ENCODE measurements at places on chromosomes 5 and 9.
A peak's percentile ranks its signal among the peaks of the same experiment; 100 is the strongest.

- H3K36me3 ChIP-seq = no peaks in the 10 kb centered on the region
- peak overlapping the region; percentile 98 for H3K27ac ChIP-seq
- H3K4me1 ChIP-seq = peaks cover 38% of the 10 kb centered on the region
- peak overlapping the region; percentile 92 for H3K4me3 ChIP-seq
- no peak for DNase-seq
- no peaks in the 10 kb centered on the region for H3K27me3 ChIP-seq
These were observed 849 bp upstream of the IFT74 start for GRCh38 chr9:26955222-26955903.

DNA sequence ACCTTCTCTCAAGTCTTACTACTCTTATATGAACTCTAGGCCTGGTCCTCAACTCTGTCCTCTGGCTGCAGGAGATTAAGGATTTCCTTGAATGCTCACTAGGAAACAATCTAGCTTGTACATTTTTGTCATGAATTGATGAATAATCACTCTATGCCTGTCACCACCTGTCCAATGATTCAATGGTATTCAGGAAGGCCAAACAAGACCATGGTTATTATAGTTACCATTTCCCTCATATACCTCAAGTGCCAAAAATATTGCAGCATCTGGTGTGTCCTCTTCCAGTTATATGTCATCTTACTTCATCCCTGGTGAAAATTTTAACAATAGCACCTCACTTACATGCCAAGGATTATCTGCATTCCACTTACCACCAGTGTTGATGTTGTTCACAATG, 179.0 kb upstream of the MOCS2 start:
- no peak overlapping the region for H3K4me3 ChIP-seq
- no peak overlapping the region for H3K27ac ChIP-seq
- H3K36me3 ChIP-seq = peaks cover 3% of the 10 kb centered on the region
- peaks cover 17% of the 10 kb centered on the region for H3K27me3 ChIP-seq
- H3K4me1 ChIP-seq = no peaks in the 10 kb centered on the region

DNA sequence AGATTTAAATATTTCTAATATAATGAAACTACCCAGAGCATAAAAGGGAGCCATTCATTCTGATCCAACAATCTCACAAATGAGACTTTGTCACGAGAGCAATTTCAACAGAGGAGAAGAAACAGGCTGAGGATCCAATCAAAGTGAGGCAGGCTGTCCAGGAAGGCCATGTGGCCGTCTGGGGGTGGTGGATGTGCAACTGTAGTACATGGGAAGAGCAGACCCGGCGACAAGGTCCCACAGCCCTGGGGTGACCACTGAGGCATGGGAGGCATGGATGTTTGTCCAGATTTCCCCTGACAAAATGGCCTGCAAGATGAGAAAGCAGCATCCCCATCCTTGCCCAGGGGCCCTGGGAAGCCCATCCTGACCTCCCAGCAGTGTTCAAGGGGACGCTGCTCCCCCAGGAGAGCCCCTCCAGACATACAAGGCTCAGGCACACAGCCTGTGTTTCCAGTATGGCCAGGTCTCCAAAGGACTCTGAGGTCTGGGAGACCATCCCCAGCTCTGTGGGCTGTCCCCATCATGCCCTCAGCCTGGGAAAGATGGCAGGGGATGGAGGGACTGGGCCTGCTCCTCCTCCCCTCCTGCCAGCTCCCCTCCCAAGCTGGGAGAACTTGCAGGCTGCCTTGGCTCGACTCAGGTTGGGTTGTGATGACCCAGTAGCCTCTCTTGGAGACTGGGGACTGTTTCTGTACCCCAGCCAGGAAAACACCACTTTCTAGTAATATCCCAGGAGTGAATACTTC, 27.5 kb upstream of the FCN2 start:
- no peak overlapping the region for H3K27ac ChIP-seq
- H3K4me3 ChIP-seq = no peak overlapping the region
- H3K27me3 ChIP-seq = peaks cover 28% of the 10 kb centered on the region
- H3K4me1 ChIP-seq = no peaks in the 10 kb centered on the region

GRCh38 chr9:112725961-112726360, 8.0 kb upstream of the INIP start:
- H3K27me3 ChIP-seq = no peaks in the 10 kb centered on the region
- no peak overlapping the region for H3K27ac ChIP-seq
- no peak overlapping the region for H3K4me3 ChIP-seq
- DNase-seq = no peak
- H3K4me1 ChIP-seq = peaks cover 12% of the 10 kb centered on the region
- H3K36me3 ChIP-seq = no peaks in the 10 kb centered on the region

GRCh38 chr9:108191065-108191464, 664.7 kb downstream of the ACTL7B start:
- no peaks in the 10 kb centered on the region for H3K36me3 ChIP-seq
- no peak for DNase-seq
- peaks cover 2% of the 10 kb centered on the region for H3K27me3 ChIP-seq
- H3K27ac ChIP-seq = no peak overlapping the region
- H3K4me3 ChIP-seq = no peak overlapping the region

DNA sequence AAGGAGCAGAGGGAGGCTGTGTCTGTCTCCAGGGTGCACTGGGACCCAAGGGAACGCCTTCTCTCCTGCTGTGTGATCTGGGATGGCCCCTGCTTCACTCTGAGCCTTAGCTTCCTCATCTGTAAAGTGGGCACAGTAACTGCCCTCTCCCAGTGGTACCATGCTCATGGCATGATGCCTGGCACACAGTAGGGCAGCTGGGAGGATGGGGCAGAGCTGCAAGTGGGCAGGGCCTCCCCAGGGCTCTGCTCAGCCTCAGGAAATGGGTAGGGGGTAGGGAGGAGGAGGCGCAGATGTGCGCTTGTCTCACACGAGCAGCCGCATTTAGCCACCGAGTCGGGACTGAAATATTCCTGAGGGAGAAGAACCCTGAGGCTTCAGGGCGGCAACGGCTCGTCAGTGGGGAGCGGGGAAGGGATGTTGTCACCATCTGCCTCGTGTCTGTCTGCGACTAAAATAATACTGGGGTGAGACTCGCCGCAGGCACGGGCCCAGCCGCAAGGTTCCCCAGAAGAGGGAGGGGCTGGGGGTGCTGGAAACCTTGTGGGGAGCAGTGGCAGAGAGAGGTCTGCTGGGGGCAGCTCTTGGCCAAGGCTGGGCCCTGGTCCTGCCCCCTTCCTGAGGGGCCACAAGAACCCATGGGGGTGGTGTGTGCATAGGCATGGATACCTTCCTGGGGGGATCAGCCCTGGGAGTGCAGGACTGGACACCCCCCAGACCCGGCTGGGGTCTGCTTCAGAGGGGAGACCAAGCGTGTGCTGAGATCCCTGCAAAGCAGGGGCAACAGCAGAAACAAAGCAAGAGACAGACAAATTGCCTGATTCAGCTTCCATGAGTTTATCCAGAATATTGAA, 55.2 kb upstream of the PSD2 start:
- no peak for DNase-seq
- H3K27ac ChIP-seq = no peak overlapping the region
- peaks cover 16% of the 10 kb centered on the region for H3K4me1 ChIP-seq
- H3K4me3 ChIP-seq = no peak overlapping the region
- H3K36me3 ChIP-seq = no peaks in the 10 kb centered on the region

GRCh38 chr5:114362977-114363761, 1.3 kb downstream of the KCNN2 start:
- no peak overlapping the region for H3K4me3 ChIP-seq
- no peak for DNase-seq
- H3K27me3 ChIP-seq = peaks cover 54% of the 10 kb centered on the region
- peaks cover 9% of the 10 kb centered on the region for H3K4me1 ChIP-seq

DNA sequence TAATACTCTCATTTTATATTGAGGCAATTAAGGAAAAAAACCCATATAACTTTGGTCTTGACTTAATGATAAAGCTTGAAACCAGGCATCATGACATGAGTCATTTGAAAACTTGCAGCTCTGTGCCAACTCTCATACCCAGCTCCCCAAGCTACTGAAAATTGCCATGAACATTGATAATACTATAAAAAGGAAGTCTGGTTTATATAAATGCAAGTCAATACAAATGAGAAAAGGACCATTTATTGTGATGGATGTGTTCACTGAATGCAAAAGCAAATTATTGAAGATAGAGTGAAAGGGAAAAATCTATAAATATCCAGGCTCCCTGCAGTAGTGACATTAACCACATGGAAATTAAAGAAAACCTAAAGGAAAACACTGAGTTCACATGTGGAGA, 116.3 kb downstream of the DEPDC1B start:
- peaks cover 2% of the 10 kb centered on the region for H3K27me3 ChIP-seq
- no peak for DNase-seq
- no peak overlapping the region for H3K4me3 ChIP-seq
- H3K36me3 ChIP-seq = no peaks in the 10 kb centered on the region

DNA sequence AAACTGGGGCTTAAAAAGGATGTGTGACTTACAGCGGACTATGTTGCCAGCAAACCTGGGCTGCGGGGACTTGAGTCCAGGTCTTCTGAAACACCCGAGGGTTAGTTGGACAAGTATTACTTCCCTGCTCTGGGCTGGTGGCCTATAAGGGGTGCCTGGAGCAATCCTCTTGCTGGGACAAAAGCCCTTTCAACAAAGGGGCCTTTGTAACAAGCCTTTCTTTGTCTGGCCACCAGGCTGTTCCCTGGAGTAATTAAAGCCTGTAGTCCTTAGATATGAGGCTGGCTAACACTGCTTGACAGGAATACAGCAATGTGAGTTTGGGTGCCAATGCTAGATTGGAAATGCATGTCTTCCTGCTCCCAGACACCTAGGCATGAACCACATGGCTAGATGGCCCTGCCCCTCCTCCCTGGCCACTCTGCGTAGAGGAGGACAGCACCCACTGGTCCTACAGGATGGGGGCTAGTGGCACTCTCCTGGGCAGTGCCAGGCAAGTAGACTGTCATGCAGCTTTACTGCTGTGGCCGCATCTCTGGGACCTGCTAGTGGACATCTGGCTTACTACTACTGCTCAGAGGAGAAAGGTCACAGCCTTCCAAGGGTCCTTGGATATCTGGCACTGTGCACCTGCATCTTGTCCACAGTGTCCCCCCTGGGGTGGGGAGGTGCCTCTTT, 343.1 kb downstream of the ZSWIM6 start:
- DNase-seq = no peak
- no peaks in the 10 kb centered on the region for H3K36me3 ChIP-seq
- no peak overlapping the region for H3K4me3 ChIP-seq
